ENCODE measurements at places on chromosomes 1 and 21. TPM values are rescaled to one million over a fixed set of nuclear protein-coding genes. Genes with fewer than 3 reads are reported as not detected.

DNA sequence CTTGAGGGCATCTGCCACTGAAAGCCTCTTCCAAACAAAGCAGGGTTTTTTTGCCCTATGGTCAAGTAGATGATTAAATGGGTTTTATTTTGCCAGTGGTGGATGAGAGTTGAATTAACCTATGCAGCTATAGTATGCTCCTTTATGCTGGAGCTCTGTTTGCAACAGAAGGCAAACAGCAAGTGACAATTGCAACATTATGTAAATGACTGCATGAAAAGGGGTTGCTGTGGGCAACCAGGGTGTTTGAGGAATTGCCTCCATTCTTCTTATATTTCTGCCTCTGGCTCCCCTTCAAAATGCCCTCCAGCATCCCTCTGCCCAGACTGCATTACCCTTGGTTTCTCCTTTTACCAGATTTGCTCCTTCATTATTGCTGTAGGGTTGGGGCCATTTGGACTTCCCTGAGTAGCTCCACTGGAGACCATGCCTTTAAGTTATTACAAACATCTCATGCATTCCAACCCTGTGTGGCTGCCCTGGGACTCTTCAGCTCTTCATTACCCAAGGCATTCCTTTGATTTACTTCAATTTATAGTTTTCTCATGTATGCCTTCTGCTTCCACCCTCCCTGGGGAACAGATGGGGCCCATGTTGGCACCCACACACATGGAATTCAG, 398.4 kb downstream of the PRDM2 start:
- no peak for DNase-seq

The THAP3 gene
- total RNA-seq: 28.8 TPM

DNA sequence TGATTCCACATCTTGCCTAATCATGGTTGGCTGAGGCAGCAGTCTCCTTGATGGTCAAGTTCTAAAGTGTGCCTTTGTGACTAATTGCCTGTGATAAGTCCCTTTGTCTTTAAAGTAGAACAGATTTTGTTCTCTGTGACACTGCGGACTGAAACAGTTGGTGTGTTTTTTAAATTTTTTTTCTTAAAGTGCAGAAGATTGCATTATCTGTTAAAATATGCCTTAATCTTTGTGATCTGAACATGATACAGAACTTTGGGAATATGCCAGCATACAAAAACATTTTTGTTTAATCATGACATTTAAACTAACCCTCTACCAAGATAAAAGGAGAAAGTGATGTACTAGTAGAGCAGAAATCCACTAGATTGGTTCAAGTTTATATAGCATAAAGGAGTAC, 1260.6 kb upstream of the ADGRL2 start:
- no peak for DNase-seq

The SPATA17 gene
- not detected for total RNA-seq

GRCh38 chr1:65147424-65148177, 402 bp upstream of the AK4 start:
- DNase-seq: no peak

The TMPRSS15 gene
- total RNA-seq: not detected

DNA sequence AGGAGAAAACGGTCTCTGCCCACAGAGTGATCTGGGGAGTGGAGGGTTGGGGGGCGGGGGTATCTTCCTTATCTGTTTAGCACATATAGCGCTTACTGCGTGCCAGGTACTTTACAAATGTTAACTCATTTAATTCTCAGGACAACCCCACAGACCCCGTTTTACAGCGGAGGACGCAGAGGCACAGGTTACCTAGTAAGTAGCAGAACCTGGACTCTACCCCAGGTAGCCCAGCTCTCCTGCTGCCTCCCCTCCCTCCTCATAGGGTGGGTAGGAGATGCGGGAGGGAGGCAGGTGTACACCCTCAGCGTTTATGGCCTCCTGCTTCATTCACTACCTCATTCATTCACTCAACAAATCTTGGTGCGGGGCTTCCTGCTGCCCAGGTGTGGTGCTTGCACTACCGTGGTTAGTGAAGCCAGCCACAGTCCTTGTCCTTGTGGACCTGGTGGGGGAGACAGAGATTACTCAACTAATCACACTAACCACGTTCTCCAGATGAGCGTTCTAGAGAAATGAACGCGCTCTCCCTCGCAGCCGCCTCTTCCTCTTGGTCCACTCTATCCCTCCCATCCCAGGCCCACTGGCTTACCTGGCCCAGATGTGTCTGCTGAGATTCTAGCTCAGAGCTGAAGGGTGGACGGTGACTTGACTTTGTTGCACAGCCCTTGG, 102.0 kb downstream of the IER5 start:
- DNase-seq: no peak

- no peak for DNase-seq
These were observed 16.7 kb downstream of the RGS4 start for GRCh38 chr1:163085904-163086268.

- DNase-seq: peak; percentile 72
These were observed 15.2 kb downstream of the POGZ start for GRCh38 chr1:151443846-151444782.

The SPRR2B gene
- not detected for total RNA-seq

DNA sequence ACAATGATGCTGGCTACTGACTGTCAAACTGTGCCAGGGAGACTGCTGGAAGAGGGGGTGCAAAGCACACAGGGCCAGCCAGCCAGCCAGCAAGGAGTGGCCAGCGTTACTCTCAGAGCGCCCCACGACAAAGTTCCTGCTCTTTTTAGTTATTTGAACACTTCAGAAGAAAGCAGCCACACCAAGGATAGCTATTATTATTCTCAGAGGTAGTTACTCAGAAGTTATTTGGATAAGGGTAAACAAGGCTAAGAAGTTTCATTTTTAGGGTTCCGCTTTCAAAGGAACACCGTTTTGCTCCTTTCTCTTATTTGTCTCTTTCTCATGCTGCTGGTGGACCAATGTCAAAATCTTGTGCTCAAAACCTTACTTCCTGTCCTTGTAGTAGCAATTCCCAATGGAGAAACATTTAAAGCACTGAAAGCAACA, 59.9 kb downstream of the VANGL2 start:
- no peak for DNase-seq

DNA sequence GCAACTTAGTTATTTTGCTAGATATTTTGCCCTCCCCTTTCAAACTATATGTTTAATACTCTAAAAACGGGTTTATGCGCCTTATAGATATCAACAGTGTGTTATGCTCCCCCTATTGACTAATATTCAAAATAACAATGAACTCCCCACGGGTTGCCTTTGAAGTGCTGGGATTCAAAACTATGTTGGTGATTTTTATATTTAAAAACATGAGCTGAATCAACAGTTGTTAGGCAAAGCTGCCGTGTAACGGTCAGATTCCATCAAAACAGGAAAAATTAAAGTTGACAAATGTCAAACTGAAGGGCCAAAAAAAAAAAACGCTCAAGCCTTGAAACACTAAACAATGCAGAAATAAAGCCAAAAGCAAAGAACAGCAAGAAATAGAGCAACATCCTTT, 2.5 kb downstream of the TGFBR3 start:
- DNase-seq: no peak

The GIPC2 gene
- not detected for total RNA-seq

The KDF1 gene
- total RNA-seq: not detected

GRCh38 chr21:35540950-35541638, 492.0 kb upstream of the RUNX1 start:
- DNase-seq: no peak

GRCh38 chr1:210568631-210569030, 239.9 kb downstream of the HHAT start:
- no peak for DNase-seq

GRCh38 chr1:51299981-51300670, 30.2 kb downstream of the TTC39A start:
- no peak for DNase-seq

The CR1 gene
- not detected for total RNA-seq

DNA sequence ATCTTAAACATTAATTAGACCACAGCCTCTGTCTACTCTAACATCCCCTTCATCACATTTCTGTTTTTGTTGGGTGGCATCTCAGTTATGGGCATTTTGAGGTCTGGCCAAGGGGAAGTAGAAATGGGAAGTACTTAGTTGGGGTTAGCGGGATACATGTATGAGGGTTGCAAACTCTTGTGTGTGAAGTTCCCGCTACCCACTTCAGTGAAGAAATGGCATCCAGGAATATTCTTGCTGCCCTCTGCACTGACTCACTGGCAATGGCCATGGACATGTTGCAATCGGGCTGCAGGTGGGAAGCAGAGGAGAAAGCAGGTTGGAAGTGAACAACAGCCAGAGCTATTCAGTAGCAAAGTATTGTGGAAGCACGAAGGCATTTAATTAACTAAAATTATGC, 7.4 kb downstream of the CD48 start:
- DNase-seq: no peak

The POU3F1 gene
- total RNA-seq: not detected

The SNRPE gene
- 160 TPM for total RNA-seq

DNA sequence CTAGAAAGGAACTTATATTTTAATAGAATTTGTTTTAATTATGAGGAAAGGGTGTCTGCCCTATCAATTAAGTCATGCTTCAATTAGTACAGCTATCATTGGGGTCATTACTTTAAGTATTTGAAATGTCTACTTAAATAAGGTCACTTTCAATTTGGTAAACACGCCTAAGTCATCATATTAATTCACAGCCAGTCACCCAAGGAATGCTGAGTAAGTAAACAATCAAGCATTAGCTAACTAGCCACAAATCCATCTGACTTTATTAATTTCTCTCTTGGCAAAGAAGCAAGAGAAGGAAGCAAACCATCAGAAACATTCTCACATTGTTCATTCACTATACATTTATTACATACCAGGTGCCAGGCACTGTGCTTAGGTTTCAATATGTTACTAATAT, 1.2 kb upstream of the LRRC52 start:
- no peak for DNase-seq

- DNase-seq: no peak
These were observed 83.7 kb downstream of the RAB3GAP2 start for GRCh38 chr1:220188538-220188937.

The C1orf87 gene
- total RNA-seq: not detected

The CCDC27 gene
- not detected for total RNA-seq

DNA sequence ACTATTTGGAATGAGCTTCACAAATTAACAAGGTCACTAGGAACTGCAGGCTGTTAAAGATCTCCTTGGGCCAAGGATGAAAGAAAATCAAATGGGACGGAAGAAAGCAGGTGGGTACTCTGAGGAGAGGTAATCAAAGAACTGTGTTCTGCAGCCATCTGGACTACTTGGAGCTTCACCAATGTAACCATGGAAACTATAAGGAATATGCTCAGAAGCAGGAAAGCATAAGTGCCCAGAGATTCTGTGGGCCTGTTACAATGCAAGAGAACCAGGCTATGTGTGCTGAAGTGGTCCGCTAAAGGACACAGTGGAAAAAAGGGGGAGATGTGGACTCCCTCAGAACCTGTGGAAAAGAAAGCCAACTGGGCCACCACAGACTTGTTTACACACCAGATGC, 238.5 kb downstream of the PTGER3 start:
- DNase-seq: no peak

- DNase-seq: no peak
These were observed 34.6 kb upstream of the TNFSF4 start for GRCh38 chr1:173241528-173242347.

DNA sequence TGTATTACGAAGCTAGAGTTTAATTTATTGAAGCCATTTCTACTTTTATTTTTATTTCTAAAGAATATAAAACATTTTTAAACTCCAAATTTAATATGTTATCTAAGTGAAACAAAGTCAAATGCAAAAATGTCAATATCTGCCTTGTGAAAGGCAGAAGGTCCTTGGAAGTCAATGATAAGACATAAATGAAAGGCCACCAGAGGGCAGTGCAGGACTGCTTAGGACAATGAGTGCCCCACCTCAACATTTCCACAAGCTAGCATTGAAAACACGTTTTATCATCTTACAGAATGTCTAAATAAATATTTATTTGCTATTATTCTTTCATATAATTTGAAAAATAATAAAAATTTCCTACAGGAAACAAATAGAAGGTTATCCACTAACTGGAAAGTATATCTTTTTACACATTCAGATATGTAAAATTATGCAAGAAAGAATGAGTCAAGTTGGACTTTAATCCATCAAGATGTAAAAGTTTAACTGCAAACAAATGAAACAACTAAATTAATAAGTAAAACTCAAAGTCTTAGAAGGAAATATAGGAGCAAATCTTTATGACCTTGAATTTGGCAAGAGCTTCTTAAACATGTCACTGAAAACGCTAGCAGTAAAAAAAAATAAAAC, 140.1 kb upstream of the FMN2 start:
- DNase-seq: peak; percentile 17

The PLA2G2C gene
- not detected for total RNA-seq

- no peak for DNase-seq
These were observed 32.1 kb upstream of the HIVEP3 start for GRCh38 chr1:41950820-41951219.

The ARHGAP30 gene
- total RNA-seq: not detected
